ENCODE measurements at places on chromosomes 4 and X.
A peak's percentile ranks its signal among the peaks of the same experiment; 100 is the strongest.

- no peak for DNase-seq
Observed at GRCh38 chr4:182519528-182519927, 276.3 kb downstream of the TENM3 start.

DNA sequence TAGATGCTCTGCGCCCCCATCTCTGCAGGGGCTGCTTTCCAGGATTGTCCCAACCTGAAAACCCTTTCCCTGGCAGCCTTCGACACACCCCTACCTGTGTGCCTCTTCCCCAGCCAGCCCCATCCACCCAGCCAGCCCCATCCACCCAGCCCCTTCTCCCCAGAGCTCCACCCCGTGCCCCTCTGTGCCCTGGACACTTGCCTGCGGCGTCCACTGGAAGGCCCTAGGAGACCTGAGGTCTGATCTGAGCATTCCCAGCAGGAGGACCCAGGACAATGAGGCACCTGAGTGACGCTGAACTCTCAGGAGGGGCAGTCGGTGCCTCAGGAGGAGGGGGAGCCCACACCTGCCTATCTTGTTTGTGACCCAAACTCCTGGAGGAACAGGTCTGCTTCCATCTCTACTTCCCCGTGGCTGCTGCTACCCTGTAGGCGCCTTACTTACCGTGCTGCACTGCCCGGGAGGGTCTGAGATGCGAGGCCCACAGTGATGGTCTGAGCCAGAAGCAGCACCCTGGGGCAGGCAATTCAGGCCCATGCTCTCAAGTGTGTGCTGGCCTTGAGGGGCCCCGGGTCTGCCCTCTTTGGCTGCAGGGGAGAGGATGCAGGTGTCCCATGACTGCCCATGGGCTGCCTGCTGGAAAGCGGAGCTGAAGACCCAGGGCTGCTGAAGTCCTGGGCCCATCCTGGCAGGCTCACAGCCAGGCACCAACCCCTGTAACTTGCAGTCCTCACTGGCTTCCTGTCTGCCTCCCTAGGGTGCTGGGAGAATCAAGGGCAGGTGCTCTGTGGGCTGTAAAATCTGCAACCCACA, 4.9 kb downstream of the LRPAP1 start:
- DNase-seq = no peak

- no peak for DNase-seq
Observed at GRCh38 chr4:107693132-107693531, 26.9 kb downstream of the PAPSS1 start.

DNA sequence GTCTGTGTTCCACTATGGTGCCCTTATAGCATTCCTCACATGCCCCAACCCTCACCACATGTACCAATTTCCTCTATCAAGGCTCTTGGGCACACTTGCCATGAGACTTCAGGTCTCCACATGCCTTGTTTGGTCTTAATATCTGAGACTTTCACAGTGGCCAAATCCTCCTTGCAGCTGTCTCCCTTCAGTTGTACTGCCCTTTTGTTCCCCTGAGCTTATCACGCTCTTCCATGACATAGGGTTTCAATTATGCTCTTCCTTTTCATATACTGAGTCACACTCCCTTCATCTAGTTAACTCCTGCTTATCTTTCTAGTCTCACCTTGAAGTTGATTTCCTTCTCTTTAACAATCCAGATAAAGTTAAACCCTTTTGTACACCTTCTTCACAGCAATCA, 212.9 kb downstream of the PDHA2 start:
- peak; percentile 4 for DNase-seq

DNA sequence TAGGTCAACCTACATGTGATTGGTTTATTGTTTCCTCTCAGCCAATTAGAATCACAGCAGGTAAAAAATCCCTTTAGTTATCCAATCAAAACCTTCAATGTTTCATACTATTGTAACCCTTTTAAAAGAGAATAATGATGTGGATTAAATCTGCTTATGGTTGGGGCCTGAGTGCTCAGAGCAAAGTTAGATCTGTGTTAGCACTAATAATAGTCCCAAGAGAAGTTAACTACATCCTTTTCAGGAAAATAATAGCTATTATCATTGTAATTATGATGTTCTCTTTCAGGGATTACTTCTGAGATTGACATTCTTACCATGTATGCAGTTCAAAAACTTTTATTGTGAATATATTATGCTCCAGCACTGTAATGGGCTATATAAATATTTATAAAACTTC, 262.6 kb upstream of the ARX start:
- DNase-seq = no peak

DNA sequence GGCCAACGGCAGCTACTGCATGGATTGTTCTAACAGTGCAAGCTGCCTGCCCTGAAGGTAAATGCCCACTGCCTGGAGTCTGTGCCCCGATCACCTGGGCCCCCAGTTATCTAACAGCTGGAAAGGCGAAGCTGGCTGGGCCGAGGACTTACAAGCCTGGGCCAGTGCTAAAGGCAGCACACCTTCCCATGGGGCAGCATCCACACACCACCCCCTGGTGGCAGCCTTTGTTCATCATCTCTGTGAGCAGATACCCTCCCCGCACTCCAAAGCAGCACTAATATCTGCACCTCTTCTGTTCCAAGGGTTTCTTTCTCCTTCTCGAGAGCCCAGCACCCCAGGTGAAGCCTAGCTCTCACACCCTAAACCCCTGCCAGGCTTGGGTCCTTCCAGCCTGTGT, 7.6 kb downstream of the SLC2A9 start:
- peak; percentile 45 for DNase-seq

- DNase-seq = peak; percentile 3
Observed at GRCh38 chr4:141933978-141934377, 297.6 kb downstream of the IL15 start.

DNA sequence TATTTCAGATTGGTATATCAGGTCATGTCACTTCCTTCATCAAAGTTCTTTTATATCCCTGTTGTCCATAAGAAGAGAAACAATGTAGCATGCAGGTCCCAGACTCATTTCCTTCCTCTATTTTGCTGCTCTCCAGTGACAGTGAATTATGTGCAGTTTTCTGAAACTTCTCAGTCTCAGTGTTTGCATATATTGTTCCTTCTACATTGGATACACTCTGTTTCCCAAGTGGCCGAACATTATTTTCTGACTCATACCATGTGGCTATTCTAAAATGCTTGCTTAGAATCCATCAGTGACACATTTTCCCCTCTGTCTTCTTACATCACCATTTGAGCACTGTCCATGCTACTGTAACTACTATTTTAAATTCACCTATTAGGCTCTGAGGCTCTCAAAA, 305.7 kb downstream of the PDHA2 start:
- DNase-seq = peak; percentile 11

DNA sequence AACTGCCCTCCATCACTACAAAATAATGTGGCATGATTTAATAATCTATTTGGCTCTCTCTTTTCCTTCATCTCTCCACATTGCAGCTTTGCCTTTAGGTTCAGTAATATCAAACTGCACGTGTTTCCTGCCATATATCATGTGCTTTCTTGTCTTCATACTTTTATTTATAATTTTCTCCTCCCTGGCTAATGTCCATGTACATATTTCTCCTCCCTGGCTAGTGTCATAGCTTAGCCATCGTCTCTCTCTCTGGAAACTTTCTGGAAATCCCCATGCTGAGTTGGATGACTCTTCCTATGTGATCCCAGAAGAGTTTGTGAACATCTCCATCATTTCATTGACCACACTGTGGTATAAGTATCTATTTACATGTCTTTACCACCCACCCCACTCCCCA, 21.3 kb upstream of the PDGFC start:
- peak; percentile 53 for DNase-seq

DNA sequence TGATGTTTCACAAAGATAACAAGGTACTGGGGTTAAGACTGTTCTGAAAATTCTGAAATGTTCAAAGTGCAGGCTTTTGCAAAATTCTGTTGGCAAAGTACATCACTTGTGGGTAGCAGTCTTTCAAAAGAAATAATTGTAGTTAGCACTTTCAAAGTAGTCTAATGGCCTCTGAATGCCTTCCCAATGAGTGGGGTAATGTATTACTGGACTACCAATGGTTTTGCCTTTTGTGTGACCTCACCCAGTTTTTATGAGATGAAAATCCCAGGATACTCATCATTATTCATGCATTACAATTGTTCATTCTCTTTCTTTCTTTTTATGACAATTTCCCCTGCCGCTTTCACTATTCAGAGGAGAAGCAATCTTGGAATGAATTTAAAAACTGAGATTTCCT, 686.1 kb downstream of the GLUD2 start:
- no peak for DNase-seq
